A549 treated with CORT108297 at 1 μM for 4 hours (cell line): ENCODE measurements at places on chromosomes 3 and 15. TPM values are rescaled to one million over a fixed set of nuclear protein-coding genes. Genes with fewer than 3 reads are reported as not detected.

The AHSG gene
- 0.05 to 0.09 TPM in 2 of 5 replicates, not detected in the others for total RNA-seq

The GOLGA8T gene
- total RNA-seq = 0.90 to 1.8 TPM (median 1.7 TPM) in 5 replicates

The PTH1R gene
- 0.51 to 1.1 TPM (median 0.67 TPM) in 5 replicates for total RNA-seq

The GAP43 gene
- 0.06 to 0.08 TPM (median 0.06 TPM) in 4 of 5 replicates, not detected in the other for total RNA-seq

The CLDN18 gene
- total RNA-seq = not detected in 5 replicates

The WDR5B gene
- total RNA-seq = 3.0 to 3.9 TPM (median 3.5 TPM) in 5 replicates

The MCTP2 gene
- total RNA-seq = not detected in 5 replicates

The CCR8 gene
- total RNA-seq = not detected in 5 replicates

The APOD gene
- total RNA-seq = 0.50 to 1.1 TPM (median 0.58 TPM) in 5 replicates

The ZIC4 gene
- not detected in 5 replicates for total RNA-seq

The SPTSSB gene
- total RNA-seq = 0.07 TPM in 1 of 5 replicates, not detected in the others

The KCNMB3 gene
- total RNA-seq = 1.1 to 1.7 TPM (median 1.3 TPM) in 5 replicates

The LEKR1 gene
- total RNA-seq = 0.54 to 1.1 TPM (median 0.68 TPM) in 5 replicates

The SNX22 gene
- 0.59 to 0.96 TPM (median 0.89 TPM) in 5 replicates for total RNA-seq

The CRABP1 gene
- total RNA-seq = 1.6 to 2.3 TPM (median 1.8 TPM) in 5 replicates

The CSK gene
- total RNA-seq = 59.2 to 70.7 TPM (median 66.3 TPM) in 5 replicates

The LMAN1L gene
- total RNA-seq = 0.03 to 0.08 TPM (median 0.08 TPM) in 3 of 5 replicates, not detected in the others

The IL17RE gene
- 1.1 to 1.3 TPM (median 1.1 TPM) in 5 replicates for total RNA-seq

The TNNC1 gene
- total RNA-seq = 0.92 to 1.5 TPM (median 1.2 TPM) in 5 replicates

The GRAMD1C gene
- total RNA-seq = 0.23 to 1.2 TPM (median 0.43 TPM) in 5 replicates

The MESP2 gene
- total RNA-seq = 0.10 to 0.81 TPM (median 0.47 TPM) in 5 replicates

The RNF168 gene
- 3.5 to 4.8 TPM (median 4.4 TPM) in 5 replicates for total RNA-seq

The C3orf20 gene
- 0.02 to 0.05 TPM in 2 of 5 replicates, not detected in the others for total RNA-seq

The ITIH3 gene
- 0.05 TPM in 1 of 5 replicates, not detected in the others for total RNA-seq

The TGM5 gene
- not detected in 5 replicates for total RNA-seq

The GABRR3 gene
- not detected in 5 replicates for total RNA-seq

The PTPRG gene
- total RNA-seq = 1.6 to 2.8 TPM (median 2.6 TPM) in 5 replicates

The ARHGAP31 gene
- total RNA-seq = 0.93 to 1.9 TPM (median 1.3 TPM) in 5 replicates

The MPI gene
- total RNA-seq = 28.0 to 35.2 TPM (median 32.6 TPM) in 5 replicates

The PLA2G4E gene
- 0.02 TPM in 1 of 5 replicates, not detected in the others for total RNA-seq

The MCCC1 gene
- total RNA-seq = 7.5 to 9.3 TPM (median 7.8 TPM) in 5 replicates

The SNTN gene
- total RNA-seq = not detected in 5 replicates

The SH3GL3 gene
- total RNA-seq = 0.58 to 0.80 TPM (median 0.67 TPM) in 5 replicates

The CACNA1D gene
- total RNA-seq = 0.61 to 1.2 TPM (median 0.83 TPM) in 5 replicates

The PDIA3 gene
- total RNA-seq = 286 to 370 TPM (median 345 TPM) in 5 replicates

The IQCF5 gene
- total RNA-seq = not detected in 5 replicates

The ISL2 gene
- total RNA-seq = 2.2 to 4.7 TPM (median 4.3 TPM) in 5 replicates

The GP5 gene
- not detected in 5 replicates for total RNA-seq

The SLC22A14 gene
- total RNA-seq = 0.03 to 0.07 TPM (median 0.03 TPM) in 3 of 5 replicates, not detected in the others

The DUOX2 gene
- 0.03 to 0.13 TPM (median 0.06 TPM) in 5 replicates for total RNA-seq

The TMEM40 gene
- 0.08 to 0.73 TPM (median 0.32 TPM) in 5 replicates for total RNA-seq

The PGBD4 gene
- 1.2 to 1.6 TPM (median 1.5 TPM) in 5 replicates for total RNA-seq

The DUOX1 gene
- not detected in 5 replicates for total RNA-seq

The WDR48 gene
- 19.4 to 24.0 TPM (median 22.1 TPM) in 5 replicates for total RNA-seq

The TNFSF10 gene
- total RNA-seq = 0.09 to 0.22 TPM (median 0.14 TPM) in 5 replicates

The PRRT3 gene
- total RNA-seq = 0.87 to 2.0 TPM (median 1.7 TPM) in 5 replicates
